ENCODE measurements at places on chromosomes 4 and X.

DNA sequence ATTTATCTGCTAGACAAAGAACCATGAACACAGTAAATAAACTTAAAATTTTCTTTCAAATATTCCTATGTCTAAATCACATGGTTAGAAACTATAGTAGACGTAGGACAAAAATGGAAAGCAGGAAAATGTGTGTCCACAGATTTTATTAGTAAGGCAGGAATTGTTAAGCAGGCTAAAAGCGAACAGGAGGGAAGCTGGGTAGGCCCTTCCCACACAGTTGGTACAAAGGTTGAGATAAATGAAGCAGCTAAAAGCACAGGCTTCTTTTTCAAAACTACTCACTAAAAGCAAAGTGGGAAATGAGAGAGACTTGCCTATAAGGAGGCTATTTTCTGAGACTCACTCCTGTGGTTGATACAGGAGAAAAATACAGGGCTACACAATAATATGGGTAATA, 108.1 kb upstream of the PABPC4L start:
- no peak for DNase-seq

GRCh38 chr4:171342646-171343045, 470.6 kb upstream of the GALNTL6 start:
- no peak for DNase-seq

DNA sequence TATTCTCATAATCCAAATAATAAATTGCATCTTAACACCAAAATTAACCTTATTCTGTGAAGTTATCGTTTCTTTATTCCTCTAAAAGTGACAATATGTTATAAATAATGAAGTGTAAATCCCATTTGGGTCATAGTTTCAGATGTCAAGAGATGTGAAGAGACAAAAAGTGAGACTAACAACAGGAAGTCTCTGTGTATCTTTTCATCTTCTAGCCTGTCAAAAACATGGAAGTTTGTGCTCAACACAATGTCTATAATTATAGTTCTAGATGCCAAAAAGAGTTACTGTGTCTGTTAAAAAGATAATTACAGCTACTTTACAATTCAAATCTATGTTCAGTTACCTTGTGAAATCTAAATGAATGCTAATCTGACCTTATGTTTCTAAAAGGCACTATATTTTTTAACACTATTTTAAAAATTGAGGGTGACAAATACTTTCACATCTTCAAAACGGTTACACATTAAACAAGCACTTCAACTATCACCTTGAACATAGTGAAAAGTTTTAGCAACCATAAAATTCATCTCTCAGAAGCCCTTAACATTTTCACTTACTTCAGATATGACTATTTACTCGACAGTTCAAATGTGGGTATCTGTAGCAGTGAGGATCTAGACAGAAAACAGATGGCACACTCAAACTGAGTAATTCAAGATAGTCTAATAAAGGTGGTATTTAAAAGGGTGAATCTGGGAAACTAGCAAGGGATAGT, 509.8 kb downstream of the ARAP2 start:
- no peak for DNase-seq

- DNase-seq = no peak
These were observed 225.4 kb downstream of the PCDH7 start for GRCh38 chr4:30945586-30945985.

GRCh38 chrX:41703574-41704029, 14.8 kb downstream of the GPR34 start:
- DNase-seq = no peak

DNA sequence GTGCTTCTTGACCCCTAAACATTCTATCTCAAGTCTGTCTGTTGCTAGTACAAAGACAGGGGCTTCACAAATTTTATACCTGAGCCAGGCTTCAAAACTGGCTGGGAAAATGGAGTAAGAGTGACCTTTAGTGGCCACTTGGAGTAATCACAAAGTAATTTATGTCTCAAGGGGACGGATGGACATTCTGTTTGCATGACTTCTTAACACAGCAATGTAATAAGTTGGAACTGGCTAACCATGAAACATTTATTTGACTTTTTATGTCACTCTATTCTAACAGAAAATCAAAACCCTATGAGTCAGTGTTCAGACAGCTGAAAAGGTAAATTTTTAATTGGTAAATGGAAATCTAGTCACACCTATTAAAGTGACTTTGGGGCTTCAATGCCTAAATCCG, 600.6 kb downstream of the ANKRD50 start:
- no peak for DNase-seq

DNA sequence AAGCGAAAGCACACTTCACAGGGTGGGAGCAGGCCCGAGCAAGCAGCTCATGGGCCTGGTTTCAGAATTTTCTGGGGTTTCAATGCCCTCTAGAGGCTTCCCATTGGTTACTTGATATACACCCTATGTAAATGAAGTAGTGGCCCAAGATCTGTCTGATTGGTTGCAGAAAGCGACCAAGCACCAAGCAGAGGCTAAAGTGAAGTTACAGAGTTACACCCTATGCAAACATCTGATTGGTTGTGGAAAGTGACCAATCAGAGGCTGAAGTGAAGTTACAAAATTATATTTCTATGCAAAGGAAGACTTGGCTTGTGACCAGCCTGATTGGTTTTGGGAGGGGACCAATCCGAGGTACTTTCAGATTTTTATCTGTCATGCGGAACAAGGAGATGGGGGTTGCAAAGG, 8.2 kb downstream of the FHIP1A start:
- DNase-seq = no peak

GRCh38 chr4:39544580-39545315, 17.5 kb upstream of the UGDH start:
- no peak for DNase-seq

- DNase-seq = no peak
These were observed 179.7 kb upstream of the TET2 start for GRCh38 chr4:104967034-104967401.

Measured in stimulated activated CD4-positive, alpha-beta T cell treated with anti-CD3 and anti-CD28 coated beads, Interleukin-2, amount 100 ng/mL, for 48 hours (primary cell).